ENCODE measurements at places on chromosomes 11 and 22.

DNA sequence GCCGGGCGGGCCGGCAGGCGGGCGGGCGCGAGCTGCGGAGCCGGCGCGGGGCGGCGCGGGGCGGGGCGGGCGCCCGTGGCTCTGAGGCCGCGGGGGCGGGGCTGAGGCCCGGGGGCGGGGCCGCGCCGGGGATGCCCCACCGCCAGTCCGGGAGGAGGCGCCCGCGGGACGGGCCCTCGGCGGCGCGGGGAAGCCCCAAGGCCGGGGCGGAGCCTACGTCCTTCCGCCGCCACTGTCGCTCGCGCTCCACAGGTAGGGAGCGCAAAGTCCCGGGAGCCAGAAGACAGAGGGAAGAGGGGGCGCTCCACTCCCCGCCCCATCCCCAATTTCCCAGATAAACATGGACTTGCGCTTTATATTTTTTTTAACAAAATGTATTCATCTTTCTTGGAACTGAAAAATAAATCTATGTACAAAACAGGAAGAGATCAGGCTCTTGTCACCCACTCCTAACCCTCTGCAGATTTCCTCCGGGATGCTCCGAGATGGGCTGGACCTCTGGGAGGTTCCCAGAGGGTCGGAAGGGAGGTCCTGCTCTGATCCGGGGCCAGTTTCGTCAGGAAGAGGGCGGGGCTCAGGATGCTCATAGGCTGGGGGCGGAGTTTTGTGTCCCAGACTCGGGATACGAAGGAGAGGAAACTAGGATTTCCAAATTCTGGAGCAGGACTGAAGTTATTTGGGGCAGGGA, at the start of gene MAP4K2:
Gene MAP4K2 (minus strand): TSS at position 57 of the 688 bp plus-strand sequence. CDS start 65 bp downstream, outside the sequence.
- peak; percentile 89 for DNase-seq

DNA sequence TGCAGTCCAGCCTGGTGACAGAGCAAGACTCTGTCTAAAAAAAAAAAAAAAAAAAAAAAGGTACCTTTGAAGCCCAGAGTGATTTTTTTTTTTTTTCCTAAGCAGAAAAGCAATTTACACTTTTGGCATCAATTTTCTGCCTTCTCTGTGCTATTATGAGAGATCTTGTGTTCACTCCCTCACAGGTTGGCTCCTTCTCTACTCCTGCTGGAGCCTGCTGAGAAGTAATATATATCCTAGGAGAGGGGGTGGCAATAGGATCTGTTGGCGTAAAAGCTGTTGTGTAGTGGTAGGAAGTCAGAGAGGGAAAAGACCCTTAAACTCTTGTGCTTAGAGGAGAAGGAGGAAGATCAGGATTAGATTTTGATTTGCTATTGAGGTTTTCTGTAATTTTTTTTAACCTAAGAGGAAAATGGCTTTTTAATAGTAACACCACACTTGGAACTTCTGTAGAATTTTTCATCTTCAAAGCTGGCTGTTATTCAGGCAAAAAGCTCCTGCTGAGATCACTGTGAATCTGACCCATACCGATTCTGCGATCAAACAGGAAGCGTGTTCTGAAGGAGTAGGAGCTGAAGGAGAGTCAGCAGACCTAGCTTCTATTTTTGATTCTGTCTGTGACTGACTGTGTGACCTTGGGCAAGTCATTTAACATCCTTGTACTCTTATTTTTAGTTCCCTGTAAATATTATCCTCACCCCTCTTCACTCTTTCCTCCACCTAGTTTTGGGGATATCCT, 77.7 kb downstream of the TRIM44 start:
- no peak for DNase-seq

DNA sequence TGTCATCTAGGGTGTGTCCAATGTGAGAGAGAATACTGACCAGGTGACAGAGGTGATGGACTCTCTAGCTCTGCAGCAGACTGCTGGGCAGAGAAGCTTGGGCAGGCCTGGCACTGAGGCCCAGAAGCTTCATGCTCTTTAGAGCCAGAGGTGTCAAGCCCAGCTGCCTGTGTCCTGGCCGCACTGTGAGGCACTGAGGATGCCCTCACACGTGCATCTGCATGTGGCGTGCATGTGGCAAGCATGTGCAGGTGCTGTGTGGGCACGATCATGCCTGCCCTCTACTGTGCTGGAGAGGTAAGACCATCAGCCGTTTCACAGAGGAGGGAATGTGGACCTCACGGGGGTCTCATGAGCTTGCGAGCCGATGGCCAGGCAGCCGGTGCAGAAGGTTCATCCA, 15.8 kb upstream of the TXNRD2 start:
- no peak for DNase-seq

DNA sequence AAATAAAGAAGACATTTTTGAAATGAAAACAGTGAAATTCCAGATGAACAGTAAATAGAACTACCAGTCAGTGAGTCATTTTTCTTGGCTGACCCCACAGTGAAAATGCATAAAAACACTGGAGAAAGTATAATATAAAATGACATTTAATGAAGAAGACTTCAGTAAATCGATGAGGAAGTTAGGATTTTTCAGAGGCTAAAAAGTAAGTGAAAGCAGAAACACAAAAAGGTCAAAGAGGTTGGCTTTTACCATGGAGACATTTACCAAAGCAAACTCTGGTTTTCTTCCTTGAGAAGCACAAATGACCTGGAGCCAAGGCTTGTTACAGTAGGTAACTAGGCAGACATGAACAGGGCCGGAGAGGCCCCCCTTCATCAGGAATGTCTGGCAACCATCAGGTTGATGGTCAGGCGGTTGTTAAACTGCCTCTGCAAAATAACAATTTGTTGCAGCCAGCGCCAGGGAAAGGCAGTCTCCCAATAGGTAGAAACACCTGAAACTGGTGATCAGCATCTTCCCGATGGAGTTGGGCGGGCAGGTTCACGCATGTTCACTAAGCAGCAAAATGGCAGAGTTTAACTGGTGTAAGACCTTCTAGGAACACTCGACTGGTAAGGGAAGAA, 16.7 kb upstream of the TMEM123 start:
- no peak for DNase-seq

DNA sequence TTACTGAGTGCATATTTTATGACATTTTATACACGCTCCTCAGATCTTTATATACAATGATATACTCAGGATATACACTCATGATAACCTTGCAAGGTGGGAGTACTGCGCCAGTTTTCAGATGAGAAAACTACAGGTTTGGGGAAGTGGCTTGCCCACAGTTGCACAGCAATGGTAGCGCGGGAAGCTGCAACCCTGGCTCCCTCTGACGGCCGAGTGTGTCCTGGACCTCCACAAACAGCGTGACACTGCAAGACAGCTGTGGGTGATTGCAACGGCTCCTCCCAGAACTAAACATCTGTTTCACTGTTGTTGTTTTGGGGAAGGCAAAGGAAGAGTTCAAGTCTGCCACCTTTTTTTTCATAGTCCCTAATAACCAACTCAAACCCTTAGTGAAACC, 47.0 kb downstream of the PACSIN2 start:
- DNase-seq, result no peak

DNA sequence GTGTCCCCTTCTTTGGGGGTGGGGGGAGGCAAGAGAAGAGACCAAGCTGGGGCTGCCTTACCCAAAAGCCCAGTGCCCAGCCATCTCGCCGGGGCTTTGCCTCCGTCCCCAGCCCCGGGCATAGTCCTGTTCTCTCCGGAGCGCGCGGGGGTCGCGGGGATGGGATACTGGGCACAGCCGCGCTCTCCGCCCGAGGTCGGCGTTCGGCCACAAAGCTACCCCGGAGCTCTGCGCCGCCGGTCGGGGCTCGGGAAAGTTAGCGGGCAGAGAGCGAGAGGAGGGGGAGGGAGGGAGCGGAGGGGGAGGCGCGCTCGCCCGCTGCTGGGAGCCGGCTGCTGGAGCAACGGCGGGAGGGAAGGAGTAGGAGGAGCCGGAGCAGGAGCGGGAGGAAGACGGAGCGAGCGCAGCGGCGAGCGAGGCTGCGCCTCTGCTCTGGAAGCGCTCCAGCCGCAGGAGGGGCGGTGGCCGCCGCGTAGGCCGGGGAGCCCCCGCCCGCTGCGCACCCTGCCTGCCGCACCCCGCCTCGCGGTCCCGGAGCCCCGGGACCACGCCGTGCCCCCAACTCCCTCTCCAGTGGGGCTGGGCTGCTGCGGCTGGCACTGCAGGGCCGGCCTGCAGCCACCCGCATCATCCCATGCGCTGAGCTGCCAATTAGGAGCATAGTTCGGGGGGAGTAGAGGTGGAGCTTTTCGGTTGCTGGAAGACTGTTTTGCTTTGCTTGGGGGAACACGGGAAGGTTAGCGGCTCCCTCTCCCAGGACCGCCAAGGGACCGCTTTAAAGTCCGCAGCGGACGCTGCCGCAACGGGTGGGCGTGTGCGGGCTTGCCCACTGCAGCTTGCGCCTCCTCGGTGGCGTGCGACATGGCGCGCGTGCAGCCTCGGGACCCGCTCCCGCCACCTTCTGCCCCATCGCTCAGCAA, at the start of gene SCN4B:
Gene SCN4B (minus strand): TSS at position 272 of the 920 bp plus-strand sequence. CDS start 150 bp downstream, at position 122.
- no peak for DNase-seq

DNA sequence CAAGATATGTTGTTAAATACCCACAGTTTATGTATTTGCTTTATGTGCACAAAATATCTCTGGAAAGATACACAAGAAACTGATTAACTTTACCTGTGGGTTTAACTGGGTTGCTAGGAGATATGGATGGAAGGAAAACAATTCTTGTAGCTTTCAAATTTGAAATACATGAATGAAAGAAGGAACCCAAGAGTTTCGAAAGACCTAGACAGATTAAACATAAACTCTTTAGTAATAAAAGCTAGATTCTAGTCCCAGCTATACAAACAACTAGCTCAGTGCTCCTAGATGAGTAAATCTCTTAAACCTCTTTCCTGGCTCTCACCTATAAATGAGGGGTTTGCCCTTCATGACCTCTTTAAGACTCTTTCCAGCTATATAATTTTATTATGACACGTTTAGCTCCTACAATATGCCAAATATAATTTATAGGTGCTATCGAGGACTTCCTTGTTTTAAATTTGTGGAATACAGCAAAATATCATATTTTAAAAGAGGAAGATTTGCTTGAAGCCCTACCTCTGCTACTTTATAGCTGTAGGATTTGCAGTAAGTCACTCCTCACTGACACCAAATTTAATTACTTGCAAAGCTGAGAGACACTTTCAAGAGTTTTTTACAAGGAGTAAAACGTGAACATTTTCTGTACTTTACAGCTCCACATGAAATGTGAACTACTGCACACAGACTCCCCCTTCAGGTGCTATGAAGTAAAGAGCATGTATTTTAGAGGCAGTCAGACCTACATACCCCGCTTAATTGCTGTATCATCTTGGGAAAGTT, 50.7 kb downstream of the RRAS2 start:
- DNase-seq, result no peak

Measured in liver (tissue), 10 donors.